ENCODE measurements at places on chromosomes 16 and 17.

DNA sequence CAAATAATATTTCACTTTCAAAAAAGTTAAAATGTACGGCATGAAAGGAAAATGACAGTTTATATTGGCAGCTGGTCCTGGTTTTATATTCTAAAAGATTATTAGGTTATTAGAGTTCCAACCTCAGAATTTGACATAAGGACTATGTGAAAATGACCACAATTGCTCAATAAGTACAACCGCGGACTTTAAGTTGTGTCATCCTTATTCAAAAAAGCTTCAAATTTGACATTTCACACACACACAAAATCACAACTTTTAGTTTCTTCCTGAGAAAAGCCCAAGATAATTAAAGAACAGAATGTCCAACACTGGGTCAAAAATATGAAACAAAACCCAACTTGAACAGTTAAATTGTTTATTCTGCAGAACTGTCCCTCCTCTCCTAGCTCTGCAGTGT, 133.2 kb upstream of the AXIN2 start:
- no peak for DNase-seq

- DNase-seq: peak; percentile 31
Observed at GRCh38 chr16:22727285-22728166, 86.4 kb upstream of the HS3ST2 start.

DNA sequence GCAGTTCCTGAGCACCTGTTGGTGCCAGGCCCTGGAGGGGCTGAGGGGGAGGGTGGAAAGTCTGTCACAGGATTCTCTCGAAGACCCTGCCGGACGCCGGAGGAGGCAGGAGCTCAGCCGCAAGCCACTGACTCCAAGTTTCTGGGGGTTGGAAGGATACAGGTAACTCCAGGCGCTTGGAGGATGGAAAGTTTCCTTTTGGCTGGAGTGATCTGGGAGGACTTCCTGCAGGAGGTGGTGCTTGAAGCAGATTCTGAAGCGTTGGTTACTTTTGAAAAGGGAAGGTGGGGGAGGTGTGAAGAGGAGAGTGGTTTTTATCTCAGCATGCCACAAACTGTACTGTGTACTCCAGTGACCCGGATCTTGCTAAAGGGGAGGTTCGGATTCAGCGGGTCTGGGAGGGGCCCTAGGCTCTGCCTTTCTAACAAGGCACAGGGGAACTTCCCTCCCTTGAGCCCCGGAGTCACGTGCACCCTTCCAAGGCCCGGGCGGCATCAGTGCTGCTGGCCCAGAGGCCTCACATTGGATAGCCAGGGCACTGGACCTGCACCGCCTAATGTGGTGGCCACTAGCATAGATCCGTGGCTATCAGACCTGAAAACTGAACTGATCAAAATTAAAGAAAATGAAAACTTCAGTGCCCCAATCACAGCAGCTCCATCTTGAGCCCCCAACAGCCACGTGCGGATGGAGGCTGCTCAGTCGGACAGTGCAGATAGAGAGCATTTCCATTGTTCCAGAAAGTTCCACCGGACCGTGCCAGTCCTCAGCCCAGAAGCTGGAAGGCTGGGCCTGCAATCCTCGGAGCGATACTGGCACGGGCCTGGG, 42.2 kb upstream of the GSE1 start:
- no peak for DNase-seq

- DNase-seq: no peak
Observed at GRCh38 chr17:6780001-6780400, 4.0 kb downstream of the FBXO39 start.

DNA sequence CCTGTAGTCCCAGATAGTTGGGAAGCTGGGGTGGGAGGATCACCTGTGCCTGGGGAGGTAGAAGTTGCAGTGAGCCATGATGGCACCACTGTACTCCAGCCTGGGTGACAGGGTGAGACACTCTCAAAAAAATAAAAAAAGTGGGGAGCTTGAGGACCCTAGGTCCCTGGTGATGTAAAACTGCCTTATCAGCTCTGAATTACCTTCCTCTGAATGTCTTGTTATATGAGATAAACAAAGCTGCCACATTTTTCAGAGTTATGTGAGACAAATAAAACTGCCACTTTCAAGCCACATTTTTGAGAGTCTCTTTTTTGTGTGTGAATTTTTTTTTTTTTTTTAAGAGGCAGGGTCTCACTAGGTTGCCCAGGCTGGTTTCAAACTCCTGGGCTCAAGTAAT, 32.0 kb upstream of the B4GALNT2 start:
- DNase-seq: no peak

DNA sequence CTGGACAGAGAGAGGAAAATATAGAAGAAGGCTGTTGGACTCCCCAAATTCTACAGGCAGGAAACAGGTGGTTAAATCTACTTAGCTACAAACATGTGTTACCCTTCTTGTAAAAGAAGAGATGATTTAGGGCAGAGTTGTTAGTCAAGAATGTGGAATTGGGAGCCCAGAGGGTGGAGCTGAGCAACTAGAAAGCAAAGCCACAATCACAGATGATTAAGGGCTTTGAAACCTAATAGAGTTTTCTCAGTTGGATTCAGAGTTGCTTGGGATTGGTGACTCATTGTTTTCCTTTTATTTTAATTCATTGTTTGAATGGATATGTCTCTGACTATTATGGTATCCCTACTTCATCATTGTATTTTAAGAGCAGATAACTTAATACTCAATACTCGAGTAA, 6.2 kb downstream of the ACSM5 start:
- DNase-seq: no peak

- no peak for DNase-seq
Observed at GRCh38 chr17:29039764-29040598, 3.0 kb upstream of the PIPOX start.

GRCh38 chr17:74027444-74027843, 176.0 kb upstream of the RPL38 start:
- no peak for DNase-seq

GRCh38 chr16:72480911-72481310, 309.0 kb upstream of the PMFBP1 start:
- no peak for DNase-seq

- DNase-seq: peak; percentile 30
Observed at GRCh38 chr17:4599505-4600281, 15.4 kb downstream of the SMTNL2 start.

Measured in NCI-H526 (cell line).